Tibial nerve (tissue), 4 donors: ENCODE measurements at places on chromosomes 4 and X.

GRCh38 chr4:53912766-53913497 lies 151.5 kb downstream of the CHIC2 start:
- no peak overlapping the region for H3K27ac ChIP-seq
- DNase-seq = no peak
- H3K27me3 ChIP-seq = no peaks in the 10 kb centered on the region

DNA sequence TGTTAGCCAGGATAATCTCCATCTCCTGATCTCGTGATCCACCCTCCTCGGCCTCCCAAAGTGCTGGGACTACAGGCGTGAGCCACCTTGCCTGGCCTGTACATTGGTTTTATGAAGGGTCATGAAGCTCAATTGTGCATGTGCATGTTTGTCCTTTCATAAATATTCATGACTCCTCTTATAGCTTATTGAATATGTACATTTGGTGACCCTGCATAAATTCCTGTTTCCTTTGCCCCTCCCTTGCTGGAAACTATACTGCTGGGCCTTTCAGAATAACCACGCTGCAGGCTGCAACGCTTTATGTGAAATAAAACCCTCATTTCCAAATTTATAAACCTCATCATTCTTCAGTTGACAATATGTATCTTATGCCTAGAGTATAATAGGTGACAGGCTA lies 978.0 kb upstream of the LCORL start:
- no peaks in the 10 kb centered on the region for H3K4me1 ChIP-seq
- H3K4me3 ChIP-seq = no peak overlapping the region
- H3K27me3 ChIP-seq = no peaks in the 10 kb centered on the region

DNA sequence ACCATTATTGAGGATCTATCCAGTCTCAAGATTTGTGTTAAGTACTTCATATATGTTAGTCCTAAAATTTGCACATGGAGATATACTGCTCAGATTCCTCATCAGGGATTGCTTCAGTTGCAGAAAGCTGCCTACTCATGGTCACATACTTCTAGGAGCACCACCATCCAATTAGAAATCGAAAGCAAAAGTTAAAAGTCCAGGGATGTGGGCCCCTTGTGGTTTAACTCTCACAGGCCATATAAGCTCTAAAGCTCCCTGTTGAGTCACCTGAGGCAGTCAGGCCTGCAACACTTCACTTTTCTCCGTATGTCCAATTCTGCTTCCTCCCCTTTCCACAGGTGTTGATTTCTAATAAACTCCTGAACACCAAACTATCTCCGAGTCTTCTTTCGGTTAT lies 84.2 kb downstream of the CNOT6L start:
- no peak overlapping the region for H3K4me3 ChIP-seq
- no peaks in the 10 kb centered on the region for H3K27me3 ChIP-seq
- no peaks in the 10 kb centered on the region for H3K36me3 ChIP-seq
- DNase-seq = no peak

- DNase-seq = no peak
- H3K27me3 ChIP-seq = no peaks in the 10 kb centered on the region
- no peaks in the 10 kb centered on the region for H3K4me1 ChIP-seq
- H3K27ac ChIP-seq = no peak overlapping the region
Observed at GRCh38 chr4:146790515-146790914, 151.8 kb downstream of the POU4F2 start.

DNA sequence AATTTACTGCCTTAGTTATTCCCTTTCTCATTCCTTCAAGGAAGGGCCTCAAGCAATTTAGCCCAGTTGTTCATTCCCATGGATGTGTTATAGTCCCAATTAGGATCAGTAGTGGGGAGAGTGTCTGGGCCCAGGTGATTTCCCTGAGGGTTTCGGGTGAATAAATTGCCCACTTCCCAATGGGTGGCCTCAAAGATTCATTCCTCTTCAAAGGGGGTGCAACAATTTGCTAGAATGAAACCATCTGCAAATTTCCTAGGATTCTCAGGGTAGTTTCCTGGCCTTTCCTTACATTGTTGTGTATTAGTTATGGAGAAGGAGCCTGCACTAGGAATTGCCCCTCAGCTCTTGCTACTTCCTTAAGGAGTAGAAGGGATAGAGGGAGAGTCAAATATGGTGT lies 6.3 kb upstream of the AREG start:
- no peaks in the 10 kb centered on the region for H3K36me3 ChIP-seq
- DNase-seq = no peak
- no peaks in the 10 kb centered on the region for H3K4me1 ChIP-seq
- H3K4me3 ChIP-seq = no peak overlapping the region
- no peaks in the 10 kb centered on the region for H3K27me3 ChIP-seq

DNA sequence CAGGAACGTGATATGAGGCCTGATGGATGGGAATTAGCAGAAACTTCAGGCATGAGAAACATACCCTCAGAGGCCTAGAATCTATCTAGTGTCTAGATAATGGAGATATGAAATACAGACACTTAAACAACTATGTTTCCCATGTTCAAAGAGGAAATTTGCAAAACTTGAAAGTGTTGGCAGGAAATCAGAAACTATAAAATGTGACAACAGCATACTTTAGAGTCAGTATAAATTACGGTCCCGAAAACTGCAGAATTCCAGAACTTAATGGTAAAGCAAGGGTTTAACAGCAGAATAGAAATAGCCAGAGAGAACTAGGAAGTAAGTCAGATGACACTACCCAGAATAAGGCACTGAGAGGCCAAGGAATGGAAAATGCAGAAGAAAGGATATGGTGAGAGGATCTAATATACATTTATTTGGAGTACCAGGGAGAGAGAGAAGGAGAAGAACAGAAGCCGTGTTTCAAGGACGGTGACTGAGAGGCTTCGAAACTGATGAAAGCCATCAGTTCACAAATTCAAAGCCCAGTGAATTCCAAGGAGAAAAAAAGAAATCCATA lies 7.4 kb downstream of the HTT-AS start:
- no peak overlapping the region for H3K27ac ChIP-seq
- H3K27me3 ChIP-seq = no peaks in the 10 kb centered on the region
- no peak for DNase-seq

- H3K27ac ChIP-seq = no peak overlapping the region
- no peaks in the 10 kb centered on the region for H3K27me3 ChIP-seq
- H3K4me3 ChIP-seq = no peak overlapping the region
- peaks cover 62% of the 10 kb centered on the region for H3K4me1 ChIP-seq
- no peak for DNase-seq
Observed at GRCh38 chr4:113757486-113757885, 4.1 kb downstream of the CAMK2D start.
